Mammary epithelial cell (primary cell): ENCODE measurements at places on chromosomes 4 and X.

DNA sequence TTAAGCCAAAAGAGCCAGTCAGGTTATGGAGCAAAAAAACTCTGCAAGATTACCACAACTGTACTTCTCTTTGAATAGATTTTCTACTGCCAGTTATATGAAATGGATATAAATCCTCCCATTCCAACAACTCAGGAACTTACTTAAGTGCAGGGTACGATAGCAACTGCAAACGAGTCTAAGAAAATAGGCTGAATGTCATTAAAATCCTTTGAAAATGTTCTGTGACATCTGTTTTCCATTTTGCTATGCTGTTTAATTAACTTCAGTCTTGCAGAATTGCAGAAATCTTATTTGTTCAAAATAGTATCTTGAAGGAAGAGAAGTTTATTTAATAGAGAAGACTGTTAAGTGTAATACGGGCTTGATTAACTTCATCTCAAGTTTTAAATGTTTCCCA, 243.8 kb downstream of the PALLD start:
- no peak for DNase-seq

DNA sequence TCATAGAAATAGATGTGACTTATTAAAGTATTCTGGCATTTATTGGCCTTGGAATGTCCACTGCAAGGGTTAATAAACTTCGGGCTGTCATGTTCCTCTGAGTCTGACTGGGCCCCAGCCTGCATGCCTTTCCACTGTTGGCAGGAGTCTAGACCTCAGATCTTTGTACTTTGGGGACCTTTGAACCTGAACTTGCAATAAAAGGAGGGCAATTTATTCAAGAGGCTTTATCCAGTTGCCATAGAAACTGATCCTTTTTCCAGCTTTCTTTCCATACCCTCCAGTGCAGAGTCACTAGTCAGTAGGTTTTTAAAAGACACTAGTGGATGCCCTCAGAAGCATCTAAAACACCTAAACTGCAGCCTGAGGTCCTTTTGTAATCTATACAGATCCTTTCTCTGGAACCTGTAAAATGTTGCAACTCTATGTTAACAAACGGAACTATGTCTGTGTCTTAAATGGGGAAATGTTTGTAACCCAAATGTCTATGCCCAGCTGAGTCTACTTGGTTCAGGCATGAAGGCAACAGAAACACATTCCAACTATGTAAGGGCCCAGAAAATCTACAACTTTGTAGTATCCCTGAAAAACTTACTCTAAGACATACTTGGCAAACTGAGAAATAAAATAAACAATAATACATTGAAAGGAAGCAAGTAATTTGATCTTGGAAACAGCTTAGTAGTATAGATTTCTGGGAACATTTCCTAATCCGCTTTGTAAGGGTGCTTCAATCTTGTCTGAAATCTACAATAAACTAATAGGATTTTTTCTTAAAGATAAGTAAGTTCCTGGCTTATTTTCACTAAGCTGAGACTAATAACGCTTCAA, 41.5 kb downstream of the SOWAHB start:
- no peak for DNase-seq

DNA sequence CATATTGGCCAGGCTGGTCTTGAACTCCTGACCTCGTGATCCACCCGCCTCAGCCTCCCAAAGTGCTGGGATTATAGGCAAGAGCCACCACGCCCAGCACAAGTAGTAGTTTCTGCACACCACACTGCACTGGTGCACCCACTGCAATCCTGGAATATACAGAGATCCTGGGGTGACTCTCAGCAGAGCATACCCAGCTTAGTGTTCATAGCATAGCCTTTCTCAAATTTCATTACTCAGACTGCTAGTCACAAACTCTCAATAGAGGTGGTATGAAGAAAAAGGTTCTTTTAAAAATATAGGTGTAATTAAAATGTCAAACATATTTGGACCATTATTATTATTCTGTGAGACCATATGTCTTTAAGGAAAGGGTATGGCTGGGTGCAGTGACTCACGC, 6.2 kb upstream of the ARHGAP10 start:
- peak; percentile 64 for DNase-seq

GRCh38 chr4:108943976-108944591, 181.2 kb upstream of the ETNPPL start:
- no peak for DNase-seq

DNA sequence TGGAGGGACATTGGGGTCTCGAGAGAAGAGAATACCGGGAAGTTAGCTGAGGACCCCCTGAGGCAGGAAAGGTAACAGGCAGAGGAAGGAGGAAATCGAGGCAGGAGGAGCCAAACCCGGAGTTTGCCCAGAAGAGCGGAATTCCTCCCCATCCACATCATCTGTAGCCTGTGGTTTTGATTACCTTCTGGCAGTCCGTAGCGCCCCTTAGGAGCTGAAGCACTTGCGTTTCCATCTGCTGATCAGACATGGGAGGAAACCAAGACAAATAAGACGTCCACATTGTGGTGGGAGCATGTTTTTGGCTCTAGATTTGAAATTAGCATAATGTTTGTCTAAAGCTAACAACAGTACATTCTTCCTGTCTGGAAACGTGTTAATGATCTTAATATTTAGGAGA, 26.8 kb upstream of the HMX1 start:
- no peak for DNase-seq

DNA sequence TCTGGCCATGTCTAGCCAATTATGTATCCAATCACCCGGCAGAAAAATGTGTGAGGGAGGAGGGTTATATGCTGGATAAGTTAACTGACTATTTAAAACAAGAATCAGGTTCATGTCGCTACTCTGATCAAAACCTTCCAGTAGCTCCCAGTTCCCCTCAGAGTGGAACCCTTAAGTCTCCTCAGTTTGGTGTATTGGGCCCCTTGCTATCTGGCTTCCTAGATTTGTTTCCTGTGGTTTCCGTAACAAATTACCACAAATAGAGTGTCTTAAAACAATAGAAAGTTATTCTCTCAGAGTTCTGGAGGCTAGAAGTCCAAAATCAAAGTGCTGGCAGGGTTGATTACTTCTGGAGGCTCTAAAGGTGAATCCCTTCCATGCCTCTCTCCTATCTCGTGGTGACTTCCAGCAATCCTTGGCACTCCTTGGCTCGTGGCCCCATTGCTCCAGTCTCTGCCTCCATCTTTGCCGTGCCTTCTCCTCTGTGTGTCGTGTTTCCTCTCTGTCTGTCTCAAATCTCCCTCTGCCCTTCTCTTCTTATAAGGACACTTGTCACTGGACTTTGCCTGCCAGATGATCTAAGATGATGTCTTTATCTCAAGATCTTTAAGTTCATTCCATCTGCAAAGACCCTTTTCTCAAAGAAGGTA, 10.5 kb upstream of the ENPP6 start:
- no peak for DNase-seq

DNA sequence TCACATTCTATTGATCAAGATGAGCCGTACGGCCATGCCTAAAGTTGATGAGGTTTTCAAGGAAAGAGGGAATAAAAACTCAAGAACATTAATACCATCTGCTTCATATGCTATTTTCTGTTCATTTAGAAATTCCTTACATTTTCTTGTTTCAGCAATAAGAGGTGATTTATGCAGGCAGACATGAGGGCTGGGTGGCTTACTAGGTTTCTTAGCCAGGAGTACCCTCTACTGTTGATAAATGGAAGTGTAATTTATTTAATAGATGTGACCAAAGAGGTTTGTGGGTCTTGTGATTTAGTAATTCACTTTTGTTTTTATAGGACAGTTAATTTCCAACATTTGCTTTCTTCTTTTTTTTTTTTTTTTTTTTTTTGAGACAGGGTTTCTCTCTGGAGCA, 6.4 kb upstream of the SMIM9 start:
- peak; percentile 9 for DNase-seq

DNA sequence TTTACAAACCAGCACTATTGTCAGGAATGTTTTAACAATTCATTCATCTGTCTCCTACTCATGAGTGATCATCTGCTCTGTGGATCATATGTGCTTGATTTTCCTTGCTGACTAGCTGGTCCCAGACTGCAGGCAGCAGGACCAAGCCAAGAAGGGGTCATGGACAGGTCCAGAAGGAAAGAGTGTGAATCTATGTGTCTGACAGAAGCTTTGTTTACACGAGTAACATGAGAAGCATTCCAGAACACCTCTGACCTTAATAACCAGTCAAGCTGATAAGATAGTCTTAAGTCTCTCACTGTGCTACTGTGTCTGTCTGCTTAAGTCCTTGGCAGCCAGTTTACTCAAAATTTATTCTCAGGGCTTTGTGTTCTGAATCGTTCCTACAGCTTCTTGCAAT, 39.0 kb downstream of the GUCY1A1 start:
- no peak for DNase-seq

GRCh38 chr4:152258804-152259708, 276.8 kb downstream of the FBXW7 start:
- peak; percentile 96 for DNase-seq

DNA sequence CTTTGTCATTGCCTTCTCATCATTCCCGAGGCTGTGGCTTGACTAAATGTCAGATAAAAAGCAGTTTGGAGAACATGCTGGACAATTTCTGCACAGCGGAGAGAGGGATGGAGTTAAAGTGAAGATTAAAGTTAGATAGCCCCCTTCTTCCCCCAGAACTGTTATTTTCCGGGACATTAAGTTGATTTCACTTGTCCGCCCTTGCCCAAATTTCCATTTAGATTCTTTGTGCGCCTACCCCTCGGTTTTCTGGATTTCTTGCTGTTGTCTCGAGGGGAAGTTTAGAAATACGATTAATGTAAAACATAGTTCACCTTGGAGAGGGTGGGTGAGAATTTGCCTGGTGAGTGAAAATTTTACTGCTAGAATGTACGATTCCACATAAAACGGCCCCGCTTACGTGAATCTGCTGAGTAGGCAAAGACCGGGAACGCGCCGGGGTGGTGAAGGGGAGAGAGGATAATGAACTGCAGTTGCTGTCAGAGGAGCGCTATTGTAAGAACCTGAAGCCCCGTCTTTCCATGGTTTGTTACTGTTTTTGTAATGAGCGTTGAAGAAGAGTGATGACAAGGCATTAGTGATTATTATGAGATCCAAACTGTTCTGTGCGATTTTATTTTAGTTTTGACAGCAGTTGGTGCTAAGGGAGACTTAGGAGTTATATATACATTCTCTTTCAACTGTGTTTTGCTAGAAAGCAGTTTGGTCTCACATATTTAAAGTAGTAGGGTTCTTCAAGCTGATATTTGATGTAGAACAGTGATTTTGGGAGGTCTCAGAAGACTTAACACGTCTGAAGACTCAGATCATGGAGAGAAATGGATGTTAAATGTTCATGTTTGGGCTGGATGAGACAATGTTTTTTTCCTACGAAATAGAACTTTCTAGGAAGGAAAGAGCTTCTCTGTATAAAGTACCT, 73.0 kb downstream of the AFF1 start:
- peak; percentile 47 for DNase-seq

- no peak for DNase-seq
Observed at GRCh38 chr4:73259571-73260090, 1.0 kb upstream of the ANKRD17 start.

DNA sequence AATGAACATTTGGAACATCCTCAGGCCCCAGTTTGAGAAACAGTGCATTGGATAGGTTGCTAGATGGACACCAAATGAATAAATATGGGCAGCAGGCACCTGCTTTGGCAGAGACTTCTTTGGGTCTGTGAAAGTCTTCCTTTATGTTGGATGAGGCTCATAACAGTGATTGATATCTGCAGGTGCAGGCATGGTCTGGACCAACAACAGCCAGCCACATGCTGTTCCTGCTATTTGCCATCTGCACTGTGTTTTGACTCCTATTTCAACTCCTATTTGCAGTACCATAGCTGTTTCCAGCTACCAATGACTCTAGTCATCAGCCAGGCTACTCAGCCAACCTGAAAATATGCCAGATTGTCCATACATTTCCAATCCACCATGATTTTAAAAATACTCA, 60.9 kb downstream of the ANAPC4 start:
- no peak for DNase-seq

- no peak for DNase-seq
Observed at GRCh38 chrX:106619797-106620196, 8.0 kb downstream of the RADX start.

DNA sequence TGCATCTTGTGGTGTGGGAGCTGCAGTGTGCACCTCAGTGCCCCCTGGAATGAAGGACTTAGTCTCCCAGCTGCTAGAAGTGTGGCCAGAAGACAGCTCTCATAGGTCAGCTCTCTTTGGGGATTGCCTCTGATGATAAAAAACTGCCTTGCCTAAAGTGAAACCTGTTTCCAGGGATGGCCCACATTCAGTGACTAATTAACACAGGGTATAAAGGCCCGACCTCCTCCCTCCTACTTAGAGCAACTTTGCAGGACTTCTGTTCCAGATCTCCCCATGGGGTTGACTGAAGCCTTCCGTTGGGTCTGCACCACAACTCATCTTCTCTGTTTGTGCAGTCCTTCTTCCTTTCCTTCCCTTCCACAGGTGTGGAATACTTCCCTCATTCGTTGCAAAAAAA, 53.2 kb downstream of the SPINK2 start:
- DNase-seq, result no peak

DNA sequence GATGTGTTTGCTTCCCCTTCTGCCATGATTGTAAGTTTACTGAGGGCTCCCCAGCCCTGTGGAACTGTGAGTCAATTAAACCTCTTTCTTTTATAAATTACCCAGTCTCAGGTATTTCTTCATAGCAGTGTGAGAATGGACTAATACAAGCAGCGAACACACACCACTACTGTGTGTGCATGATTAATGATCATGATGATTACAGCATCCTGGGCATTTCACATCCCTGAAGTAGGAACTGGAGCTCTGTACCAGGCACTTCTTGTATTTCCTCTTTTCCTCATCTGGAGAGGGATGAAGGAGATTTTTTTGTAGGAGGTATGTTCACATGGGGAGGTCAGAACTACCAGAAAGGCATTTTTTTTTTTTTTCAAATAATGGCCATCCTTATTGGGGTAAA, 60.8 kb downstream of the PPM1K start:
- no peak for DNase-seq

GRCh38 chrX:133214301-133214700, 3.9 kb downstream of the TFDP3 start:
- no peak for DNase-seq

- no peak for DNase-seq
Observed at GRCh38 chr4:182556580-182556979, 313.4 kb downstream of the TENM3 start.

DNA sequence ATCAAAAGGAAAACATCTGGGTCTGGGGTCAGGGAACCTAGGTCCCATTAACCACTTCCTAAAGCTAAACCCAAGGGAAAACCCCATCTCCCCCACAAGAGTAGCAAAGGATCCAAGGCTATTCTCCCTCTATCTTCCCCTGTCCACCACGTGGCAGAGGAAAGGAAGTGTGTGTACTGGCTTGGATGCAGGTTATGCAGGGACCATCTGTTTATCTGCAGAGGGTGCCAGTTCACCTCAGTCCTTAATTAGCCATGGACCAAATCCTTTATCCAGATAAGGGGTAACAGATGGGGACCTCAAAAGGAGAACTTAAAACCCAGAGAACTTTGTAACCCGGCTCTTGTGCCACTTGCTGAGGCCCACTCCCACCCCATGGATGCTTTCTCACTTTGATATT, 135.3 kb downstream of the ZNF518B start:
- DNase-seq, result no peak

DNA sequence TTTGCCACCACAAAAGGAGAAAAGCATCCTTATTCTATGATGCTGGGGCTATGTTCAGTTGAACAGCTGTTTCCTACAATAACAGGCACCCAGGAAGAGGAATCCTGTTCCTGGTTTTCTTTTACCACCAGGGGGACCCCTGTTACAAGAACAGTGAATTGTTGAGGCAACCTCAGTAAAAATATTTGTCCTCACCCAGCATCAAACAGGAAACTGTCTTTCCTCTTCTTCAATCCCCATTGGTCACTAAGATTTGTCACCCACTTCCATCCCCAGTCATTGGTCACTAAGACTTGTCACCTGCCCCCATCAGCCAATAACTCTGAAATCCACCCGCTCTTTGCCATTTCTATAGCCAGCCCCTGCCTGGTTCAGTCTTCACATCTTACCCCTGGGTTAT, 143.5 kb upstream of the GALNT7 start:
- peak; percentile 58 for DNase-seq

GRCh38 chr4:109877400-109877799, 29.5 kb downstream of the LRIT3 start:
- no peak for DNase-seq
